Stimulated activated CD4-positive, alpha-beta T cell treated with anti-CD3 and anti-CD28 coated beads, Interleukin-2, amount 100 ng/mL, for 48 hours (primary cell): ENCODE measurements at places on chromosomes 6 and 20.

DNA sequence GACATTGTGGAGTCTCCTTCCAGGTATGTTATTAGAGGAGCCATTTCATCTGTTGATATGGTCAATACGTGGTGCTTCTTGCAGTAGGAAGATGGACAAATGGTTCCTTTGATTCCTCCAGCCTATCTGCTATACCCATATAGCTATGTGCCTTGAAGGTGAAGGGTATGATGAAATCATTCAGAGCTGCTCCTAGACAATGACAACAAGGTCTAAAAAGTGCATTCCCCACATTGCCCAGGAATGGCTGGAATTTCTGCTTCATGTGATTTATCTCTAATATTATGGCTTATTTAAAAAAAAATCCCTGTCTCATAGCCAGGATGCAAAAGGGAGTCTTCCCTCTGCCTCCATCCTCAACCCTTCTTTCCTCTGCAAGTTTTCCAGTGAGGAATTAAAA, 14.1 kb downstream of the DAAM2 start:
- DNase-seq, result no peak

DNA sequence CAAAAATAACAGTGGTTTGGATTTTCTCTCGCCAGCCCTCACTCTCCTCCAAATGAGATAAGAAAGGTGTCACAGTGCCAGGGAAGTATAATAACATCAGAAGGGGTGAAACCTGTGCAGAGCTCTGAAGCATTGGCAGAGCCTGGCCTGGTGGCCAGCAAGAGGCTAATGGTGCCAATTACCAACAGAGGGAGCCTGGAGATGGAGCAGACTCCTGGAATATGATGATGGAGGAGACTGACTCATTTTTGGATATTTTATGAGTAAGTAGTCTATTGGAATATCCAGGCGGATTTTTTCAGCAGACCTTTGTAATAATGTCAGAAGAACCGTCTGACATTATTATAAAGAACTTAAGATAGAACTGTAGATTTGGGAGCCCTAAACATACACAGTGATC, 442.6 kb upstream of the MARCKS start:
- no peak for DNase-seq

- no peak for DNase-seq
Observed at GRCh38 chr20:63091901-63092659, 85.3 kb upstream of the BHLHE23 start.

- DNase-seq, result no peak
Observed at GRCh38 chr6:86856379-86856778, 80.9 kb upstream of the HTR1E start.

- DNase-seq, result no peak
Observed at GRCh38 chr6:9610620-9611415, 804.1 kb downstream of the TFAP2A start.

DNA sequence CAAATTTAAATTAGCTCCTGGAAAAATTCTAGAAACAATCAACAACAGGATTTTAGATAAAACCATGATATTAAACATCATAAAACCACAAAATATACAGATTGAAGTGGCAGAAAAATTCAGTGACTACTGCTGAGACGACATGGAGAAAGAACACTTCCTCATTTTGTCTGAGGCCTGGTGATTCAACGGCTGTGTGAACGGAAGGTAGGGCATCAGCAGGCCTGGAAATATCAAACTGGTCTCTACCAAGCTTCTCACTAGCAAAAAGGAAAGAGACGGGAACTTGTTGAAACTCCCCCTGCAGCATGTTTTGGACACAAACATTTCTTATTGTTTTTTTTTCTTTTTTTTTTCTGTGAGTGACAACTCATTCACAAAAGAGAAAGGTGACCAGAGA, 58.0 kb upstream of the AHI1 start:
- DNase-seq, result no peak

DNA sequence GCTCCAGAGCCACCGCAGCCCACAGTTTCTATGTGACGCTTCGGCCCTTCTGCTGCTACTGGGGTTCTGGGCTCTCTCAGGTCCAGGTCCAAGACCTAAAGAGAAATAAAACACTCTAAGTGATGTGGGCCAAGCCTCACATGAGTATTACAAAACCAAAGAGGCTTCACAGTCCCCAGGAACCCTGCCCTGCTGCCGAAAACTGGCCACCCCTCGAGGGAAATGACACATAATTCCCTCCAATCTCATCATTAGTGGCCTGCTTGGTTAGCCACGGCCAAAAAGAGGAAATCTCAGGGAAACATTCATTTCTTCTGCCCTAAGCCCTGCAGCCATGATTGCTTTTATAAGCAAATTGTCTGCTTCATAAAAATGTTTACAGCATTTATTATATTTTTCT, 32.5 kb downstream of the DLL1 start:
- DNase-seq, result no peak

DNA sequence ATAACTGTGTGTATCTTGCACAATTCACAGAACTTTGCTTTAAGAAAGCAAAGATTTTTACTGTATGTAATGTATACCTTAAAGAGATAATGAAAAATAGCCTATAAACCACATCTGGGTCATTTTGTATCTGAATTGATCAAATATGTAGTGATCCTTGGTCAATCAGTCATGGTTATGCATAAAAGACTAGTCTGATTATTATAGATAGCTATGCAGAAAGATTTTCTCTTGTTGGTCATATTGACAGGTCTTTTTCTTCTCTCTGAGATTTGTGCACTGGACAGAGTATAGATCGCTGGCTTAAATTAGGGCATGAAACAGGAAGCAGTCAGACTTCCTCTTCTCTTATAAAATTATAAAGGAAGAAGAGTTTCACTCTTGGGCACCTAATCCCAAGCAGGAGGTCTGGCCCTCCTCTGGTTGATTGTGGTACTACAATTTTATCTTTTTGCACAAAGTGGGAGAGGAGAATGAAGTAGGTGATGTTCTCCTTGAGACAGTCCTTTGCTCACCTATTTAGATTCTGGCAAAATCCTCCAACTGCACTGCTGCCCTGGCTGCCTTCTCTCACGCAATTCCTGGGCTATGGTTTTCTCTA, 380.9 kb upstream of the RGS17 start:
- no peak for DNase-seq
